ENCODE measurements at places on chromosomes 5 and 9.
A peak's percentile ranks its signal among the peaks of the same experiment; 100 is the strongest.

- no peak for DNase-seq
These were observed 54.7 kb upstream of the SREK1 start for GRCh38 chr5:66089384-66089783.

DNA sequence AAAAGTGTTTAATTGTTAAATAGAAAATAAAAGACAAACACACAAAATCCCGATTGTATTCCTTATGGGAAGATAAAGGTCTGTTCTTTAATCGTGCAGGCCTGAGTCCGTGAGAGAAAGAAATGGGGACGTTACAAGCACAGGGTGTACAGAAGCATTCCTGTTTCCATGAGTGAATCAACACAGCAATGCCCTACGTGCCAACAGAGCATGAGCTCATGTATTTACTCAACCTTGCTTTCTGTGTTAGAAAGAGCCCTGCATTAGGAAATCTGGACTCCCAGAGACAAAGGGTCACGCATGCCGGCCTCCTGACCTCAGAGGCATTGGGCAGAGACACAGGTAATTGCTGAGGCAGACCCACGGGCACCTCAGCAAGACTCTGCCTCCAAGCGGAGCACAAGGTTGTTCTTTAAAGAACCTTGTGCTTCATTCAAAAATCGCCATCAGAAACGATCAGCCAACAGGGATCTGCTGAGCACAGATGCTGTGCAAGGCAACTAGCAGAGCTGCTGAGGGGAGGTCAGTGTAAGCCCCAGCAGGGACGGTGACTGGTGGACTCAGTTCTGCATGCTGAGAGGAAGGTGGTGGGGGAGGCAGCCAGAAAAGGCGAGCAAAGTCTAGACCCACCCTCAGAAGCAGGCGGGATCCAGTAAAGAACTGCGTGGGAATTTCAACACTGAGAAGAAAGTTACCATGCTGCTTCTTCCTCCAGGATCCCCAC, 101.0 kb downstream of the TLE1 start:
- no peak for DNase-seq

GRCh38 chr9:89550346-89550927, 52.5 kb upstream of the SEMA4D start:
- DNase-seq: no peak

GRCh38 chr9:133252301-133253020, 22.5 kb downstream of the ABO start:
- no peak for DNase-seq

DNA sequence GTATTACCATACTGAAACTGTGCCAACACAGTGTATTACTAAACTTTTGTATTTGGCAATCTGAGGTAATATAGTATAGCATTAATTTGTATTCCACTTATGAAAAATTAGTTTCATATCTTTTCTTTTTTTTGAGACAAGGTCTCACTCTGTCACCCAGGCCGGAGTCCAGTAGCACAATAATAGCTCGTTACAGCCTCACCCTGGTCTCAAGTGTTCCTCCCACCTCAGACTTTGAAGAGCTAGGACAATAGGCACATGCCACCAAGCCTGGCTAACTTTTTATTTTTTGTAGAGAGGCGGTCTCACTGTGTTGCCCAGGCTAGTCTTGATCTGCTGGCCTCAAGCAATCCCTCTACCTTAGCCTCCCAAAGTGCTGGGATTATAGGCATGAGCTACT, 36.1 kb downstream of the POLK start:
- no peak for DNase-seq

DNA sequence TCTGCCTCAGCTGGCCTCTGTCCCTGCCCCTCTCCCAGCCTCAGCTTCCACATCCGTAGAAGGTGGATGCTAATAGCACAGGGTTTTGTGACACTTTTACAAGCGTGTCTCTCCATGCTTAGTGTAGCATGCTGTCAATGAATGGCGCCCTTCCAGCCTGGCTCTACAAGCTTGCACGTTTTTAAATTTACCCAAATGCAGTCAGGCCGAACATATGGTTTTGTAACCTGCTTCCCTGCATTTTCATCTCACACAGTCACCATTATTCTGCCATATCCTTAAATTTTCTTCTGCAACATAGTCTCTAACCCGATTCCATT, 28.8 kb downstream of the FAM163B start:
- DNase-seq: no peak

GRCh38 chr5:74624501-74624900, 16.0 kb downstream of the ENC1 start:
- DNase-seq: no peak

DNA sequence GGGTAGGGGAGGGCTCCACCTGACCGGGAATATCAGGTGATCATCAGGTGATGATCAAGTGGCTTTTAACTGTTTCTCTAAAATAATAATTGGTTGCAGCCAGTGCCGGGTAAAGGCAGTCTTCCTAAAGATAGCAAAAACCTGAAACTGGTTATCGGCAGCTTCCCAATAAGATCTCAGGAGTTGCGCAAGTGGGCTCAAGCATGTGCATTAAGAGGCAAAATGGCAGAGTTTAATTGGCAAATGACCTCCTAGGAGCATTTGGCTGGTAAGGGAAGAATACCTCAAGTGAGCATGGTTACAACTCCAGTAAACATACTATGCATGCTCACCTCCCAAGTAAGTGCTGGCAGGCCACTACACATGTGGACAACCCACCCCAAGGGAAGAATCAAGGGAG, 4.2 kb downstream of the C1QTNF3 start:
- no peak for DNase-seq

GRCh38 chr5:128084228-128085167, 932 bp downstream of the SLC12A2 start:
- DNase-seq: peak; percentile 30

DNA sequence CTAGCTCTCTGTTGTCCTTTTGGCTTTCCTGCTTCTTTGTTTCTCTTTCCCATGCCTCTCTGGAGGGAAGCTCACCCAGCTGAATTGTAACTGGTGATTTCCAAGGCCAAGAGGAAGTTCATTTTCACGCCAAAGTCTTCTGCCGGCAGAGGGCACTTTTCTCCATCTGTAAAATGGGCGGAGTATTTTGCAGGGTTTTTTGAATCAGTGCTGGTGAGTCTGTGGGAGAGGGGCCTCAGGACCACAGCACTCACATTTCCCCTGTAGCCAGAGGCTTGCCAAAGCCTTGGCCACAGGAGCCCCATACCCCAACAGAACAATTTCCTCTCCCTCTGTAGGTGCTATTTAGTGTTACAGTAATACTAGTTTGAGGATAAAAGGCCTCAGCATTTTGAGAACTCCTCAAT, 42.3 kb upstream of the MATR3 start:
- DNase-seq: no peak

DNA sequence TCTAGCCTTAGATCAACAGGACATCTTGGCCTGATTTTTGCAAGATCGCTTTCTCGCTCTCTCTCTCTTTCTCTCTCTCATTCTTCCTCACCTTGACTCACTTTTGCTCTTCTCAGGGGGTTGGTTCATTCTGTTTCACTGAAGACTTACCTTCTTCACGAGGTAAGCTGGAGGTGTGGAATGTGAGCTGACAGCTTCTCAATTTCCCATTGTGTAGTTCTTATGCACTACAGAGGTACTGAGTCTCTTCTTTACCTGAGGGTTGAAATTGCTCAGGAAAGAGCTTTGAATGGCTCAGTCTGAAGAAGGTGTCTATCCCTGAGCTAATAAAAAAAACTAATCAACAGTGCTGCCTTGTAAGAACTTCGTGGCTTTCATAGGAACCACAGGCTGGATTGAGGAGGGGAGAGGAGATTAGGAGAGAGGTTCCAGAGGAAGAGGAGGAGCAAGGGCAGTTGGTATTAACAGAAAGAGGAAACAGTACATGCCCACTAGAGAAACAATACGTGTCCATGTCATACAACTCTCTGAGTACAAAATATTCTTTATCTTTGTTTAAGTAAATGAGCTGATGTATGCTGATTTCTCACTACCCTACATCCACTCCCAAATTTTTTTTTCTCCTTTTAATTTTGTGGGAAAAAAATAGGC, 192.2 kb downstream of the TMEM167A start:
- DNase-seq: no peak

DNA sequence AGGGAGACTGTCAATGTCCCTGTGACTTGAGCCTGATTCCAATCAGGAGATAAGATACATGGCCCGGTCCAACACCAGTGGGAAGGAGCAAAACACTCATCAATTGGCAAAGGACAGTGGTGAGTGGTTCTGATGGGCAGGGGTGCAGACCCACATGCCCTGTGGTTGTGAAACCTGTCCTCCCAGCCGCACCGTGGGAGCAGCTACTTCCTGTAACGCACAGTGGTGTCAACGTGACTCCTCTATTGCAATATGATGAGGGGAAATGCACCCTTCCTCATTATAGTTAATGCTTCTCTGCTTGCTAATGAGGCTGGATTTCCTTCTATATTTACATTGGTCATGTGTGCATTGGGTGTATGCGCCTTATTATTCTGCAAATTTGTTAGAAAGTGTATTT, 223.0 kb downstream of the IRX1 start:
- no peak for DNase-seq

DNA sequence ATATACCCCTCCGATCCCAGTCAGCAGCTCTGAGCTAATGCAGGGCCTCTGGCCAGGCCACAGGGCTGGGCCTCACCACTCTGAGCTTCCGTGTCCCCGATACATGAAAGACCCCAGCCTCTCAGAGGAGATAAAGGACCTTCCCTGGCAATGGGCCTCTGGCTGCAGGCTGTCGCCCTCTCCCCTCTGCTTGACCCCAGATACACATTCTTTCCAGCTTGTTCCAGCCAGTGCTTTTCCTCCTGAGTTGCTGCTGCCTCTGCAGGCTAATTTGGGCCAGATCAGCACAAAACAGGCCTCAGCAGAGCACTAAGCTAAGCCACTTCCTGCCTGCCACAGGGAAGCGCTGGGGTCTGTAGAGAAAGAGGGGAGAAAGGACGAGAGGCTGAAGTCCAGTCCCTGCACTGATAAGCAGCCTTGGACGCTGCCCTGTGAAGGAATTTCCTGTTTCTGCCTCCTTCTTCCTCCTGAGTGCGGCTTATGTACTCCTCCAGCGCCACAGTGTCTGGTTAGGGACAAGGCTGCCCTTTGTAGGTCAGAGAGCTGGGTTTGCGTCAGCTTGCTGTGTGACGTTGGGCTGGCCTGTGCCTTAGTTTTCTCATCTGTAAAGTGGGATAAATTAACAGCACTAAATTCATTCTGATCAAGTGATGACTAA, 73.0 kb upstream of the IL17B start:
- DNase-seq: no peak

- no peak for DNase-seq
These were observed 22.9 kb upstream of the ASS1 start for GRCh38 chr9:130421802-130422276.

DNA sequence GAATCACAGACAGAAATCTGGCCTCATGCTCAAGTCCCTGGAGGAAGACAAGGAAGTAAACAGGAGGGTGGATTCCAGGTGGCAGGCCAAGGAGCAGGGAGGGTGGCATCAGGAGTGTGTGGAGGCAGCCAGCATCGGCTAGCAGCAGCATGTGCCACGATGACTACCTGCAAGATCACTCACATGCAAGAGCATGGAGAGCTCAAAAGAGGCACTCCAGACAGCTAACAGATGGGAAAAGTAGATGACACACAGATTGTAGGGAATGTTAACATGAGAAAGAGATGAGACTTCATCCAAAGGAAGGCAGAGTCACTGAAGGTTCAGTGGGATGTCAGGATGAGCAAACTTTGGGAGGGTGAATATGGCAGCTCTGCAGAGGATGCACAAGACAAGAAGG, 104.3 kb downstream of the SEMA5A start:
- no peak for DNase-seq

DNA sequence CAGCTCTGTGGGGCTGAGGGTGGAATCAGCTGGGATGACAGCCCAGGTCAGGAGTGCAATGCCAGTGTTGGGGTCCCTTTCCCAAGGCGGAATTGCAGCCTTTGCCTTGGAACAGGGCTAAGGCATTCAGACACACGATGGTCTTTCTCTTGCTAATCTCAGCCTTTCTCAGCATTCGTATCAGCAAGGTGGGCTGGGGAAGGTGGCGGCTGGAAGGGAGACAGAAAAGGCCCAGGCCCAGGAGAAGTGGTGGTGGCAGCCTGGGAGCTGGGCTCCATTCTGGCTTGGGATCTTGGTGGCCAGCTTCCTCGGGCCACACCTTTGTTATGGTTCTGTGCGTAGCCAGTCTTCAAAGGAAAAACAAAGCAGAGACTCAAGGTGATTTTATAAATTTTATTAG, 1.1 kb upstream of the ARHGEF28 start:
- no peak for DNase-seq

DNA sequence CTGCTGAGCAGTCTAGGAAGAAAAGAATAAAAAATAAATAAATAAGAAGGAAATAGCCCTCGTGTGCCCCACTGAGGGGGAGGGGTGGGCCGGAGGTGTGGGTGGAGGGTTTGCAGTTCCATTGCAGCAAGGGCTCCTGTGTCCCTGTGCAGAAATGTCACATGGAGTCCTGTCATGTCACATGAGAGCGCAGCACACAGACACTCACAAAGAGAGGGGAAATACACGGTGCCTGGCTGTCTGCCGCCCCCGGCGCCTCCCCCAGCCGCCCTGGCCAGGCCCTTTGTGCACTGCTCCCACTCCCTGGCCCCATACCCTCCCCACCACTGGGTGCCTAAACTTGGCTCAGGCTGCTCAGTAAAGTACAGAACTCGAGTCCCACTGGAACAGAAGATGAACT, 55.6 kb upstream of the SPTLC1 start:
- no peak for DNase-seq

DNA sequence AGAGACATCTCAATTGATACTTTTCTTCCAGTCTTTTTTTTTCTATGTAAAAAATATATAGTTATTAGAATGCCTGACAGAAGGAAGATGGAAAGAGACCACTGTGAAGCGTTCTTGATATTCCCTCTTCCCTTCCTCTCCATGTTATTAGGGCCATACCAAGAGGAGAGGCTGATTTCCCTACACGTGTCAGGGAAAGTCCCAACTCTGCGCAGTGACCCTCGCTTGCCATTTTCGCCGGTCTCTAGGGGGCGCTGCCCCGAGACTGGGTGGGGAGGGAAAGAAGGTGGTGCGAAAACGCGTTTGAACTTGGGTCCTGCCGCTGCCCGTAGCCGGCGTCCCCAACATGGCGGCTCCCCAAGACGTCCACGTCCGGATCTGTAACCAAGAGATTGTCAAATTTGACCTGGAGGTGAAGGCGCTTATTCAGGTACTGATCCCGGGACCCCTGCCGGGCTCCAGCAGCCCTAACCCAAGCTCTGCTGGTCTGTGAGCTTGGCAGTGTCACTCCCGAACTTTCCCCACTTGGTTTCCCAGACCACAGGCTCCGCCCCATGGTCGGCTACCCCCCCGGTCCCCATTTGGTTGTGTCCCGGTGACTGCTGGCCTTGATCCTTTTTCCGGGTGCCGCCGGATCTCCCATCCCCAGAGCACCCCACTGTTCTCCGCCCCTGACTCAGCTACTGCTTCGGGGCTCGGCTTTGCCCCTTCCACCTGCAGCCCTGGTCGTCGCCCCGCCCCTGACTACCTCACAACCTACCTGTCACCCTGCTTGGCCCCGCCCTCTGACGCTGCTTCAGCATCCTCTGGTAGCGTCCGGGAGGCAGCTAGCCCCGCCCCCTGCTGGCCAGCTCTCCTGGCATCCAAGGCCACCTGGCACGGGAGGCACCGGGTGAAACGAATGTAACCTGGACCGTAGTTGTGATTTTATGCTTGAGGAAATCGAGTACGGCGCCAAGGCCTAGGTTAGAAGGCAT, at the start of gene BNIP1:
Gene BNIP1, plus strand, starts transcription at position 332 of the 977 bp plus-strand sequence. Its CDS starts 15 bp downstream, at position 347.
- DNase-seq: peak; percentile 97

All from HEK293T (cell line).